ENCODE measurements at places on chromosomes 11 and 22. TPM values are rescaled to one million over a fixed set of nuclear protein-coding genes. Genes with fewer than 3 reads are reported as not detected.

GRCh38 chr11:70191495-70192140 is 11.5 kb upstream of the FADD start:
- peak; percentile 72 for DNase-seq

DNA sequence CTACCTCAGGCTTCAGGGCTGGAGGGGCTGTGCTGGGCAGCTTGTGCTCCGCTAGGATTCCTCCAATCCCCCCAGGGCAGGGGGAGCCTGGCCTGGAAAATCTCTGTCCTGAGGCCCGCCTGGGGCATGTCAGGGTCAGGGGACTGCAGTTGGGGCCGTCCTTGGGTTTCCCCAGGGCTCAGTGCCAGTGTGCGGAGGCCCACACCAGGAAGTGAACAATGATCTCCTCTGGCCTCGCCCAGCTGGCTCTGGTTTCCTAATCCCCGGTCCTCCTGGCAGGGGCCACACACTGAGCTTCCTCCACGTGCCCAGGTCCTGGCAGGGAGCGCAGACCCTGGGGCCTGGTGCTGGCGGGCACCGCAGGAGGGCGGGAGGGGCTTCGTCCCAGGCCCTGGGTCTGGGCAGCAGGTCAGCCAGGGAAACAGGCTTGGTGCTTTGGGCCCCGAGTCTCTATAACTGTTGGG is 1.4 kb upstream of the MUC2 start:
- peak; percentile 86 for DNase-seq

- DNase-seq = no peak
Measured at GRCh38 chr11:116935514-116935913, 98.1 kb upstream of the APOA1 start.

DNA sequence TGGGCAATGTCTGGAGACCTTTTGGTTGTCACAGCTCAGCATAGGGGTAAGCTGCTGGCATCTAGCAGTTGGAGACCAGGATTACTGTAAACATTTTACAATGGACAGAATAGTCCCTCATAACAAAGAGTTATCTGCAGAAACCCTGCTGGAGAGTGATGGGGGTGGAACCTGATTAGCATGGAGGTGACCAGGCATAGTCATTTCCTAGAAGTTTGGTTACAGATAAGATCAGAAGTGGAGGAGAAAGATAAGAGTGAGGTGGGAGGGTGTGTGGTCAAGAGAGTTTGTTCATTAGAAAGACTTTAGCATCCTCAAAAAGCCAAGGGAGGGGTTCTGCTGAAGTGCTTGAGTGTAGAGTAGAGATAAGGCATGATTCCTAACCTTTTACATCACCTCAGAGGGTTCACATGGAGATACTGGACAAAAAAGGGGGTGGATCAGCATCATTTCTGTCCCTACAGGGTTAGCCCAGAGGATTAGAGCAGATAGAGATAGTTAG is 38.8 kb downstream of the PRDM11 start:
- no peak for DNase-seq

Gene PTPN5
- not detected for total RNA-seq

DNA sequence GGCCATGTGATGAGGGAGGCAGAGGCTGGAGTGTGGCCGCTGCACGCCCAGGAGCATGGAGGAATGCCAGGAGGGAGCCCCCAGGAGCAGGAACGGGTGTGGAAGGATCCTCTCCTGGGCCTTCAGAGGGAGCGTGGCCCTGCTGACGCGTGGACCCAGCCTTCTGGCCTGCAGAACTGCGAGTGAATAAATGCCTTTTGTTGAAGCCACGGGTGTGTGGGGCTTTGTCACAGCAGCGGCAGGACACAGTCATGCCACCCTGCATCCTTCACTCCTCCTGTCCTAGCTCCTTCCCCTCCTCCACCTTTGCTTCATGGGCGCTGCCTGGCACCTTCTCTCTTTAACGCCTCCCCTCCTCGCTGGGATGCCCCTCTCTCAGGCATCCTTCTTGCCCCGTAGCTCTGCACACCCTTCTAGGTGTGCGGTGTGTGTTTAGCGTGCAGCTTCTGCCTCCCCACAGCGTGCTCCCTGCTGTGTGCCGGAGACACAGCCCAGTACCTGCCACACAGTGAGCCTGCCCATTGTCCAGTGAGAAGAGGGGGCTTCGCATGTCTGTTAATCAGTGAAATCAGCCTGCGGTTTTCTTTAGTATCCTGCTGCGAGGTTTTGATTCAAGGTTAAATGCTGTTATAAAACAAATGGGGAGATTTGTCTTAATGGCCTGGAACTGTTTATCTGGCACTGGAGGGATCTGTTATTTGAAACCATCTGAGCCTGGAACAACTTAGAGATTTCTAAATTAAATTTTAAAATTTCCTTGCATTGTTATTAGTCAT is 459.6 kb downstream of the TBC1D22A start:
- DNase-seq = no peak

DNA sequence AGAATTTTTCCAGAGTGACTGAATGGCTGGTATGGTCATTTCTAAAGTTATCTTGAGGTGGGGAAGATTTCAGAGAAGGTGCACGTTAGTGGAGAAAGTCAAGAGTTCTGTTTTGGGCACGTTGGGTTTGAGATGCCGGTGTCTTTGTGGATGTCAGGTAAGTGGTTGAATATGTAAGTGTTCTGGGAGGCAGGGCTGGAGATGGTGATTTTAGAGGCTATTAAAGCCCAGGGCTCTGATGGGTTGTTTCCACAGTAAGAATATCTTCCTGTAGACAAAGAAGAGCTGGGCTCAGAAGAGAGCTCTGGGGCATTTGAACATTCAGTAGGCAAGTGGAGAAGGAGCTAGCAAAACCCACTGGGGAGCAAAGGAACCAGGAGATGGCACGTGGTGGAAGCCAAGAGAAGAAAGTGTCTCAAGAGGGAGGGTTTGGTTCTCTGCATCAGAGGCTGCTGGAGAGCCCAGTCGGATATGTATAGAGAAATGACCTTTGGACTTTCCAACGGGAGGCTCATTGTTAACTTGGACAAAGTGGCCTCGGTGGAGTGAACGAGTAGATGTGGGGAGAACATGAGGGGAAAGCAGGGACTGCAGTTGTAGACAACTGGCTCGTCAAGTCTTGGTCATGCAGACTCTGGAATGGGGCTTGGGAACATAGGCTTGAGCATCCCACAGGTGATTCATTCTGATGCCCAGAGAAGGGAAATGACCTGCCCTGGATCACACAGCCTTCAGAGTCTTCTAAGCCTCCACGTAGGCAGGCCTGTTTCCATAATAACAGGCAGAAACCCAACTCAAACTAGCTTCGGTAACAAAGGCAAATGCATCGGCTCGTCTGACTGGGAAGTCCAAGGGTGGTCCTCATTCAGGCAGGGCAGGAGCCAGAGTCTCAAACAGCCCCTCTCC is 98.4 kb upstream of the PARVA start:
- no peak for DNase-seq

DNA sequence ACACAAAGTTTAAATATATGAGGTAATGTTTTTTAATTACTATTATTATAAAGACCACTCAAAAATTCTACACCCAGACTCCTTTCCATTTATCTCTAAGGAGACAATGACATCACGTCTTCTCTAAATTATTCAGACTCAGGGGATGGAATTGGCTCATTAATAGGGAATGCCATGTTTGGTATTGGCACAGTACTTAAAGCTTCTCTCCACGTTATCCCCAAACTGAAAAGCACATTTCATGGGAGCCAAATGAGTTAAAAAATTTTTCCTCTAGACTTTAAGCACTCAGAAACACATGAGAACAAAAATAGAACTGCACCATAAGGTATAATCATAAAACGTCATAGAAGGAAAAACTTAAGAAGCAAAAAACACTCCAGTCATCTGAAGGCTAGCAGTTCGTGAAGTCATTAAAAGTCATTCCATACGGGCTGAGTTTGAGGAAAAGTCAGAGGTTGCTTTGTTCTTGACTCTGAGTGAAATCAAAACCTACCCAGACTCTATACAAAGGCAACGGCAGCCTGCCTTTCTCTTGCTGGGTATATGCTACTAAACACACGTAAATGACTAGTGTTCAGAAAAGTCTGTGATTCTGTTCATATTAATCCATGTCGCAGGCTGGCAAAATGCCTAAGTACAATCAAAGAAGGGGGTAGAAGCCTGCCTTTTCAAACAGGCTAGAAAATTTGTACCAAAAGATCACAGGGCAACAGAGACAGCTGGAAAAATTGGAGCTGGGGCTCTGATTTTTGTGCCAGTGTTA is 8.7 kb upstream of the MPPED2 start:
- DNase-seq = no peak

Gene LYVE1
- total RNA-seq = 10.3 TPM

DNA sequence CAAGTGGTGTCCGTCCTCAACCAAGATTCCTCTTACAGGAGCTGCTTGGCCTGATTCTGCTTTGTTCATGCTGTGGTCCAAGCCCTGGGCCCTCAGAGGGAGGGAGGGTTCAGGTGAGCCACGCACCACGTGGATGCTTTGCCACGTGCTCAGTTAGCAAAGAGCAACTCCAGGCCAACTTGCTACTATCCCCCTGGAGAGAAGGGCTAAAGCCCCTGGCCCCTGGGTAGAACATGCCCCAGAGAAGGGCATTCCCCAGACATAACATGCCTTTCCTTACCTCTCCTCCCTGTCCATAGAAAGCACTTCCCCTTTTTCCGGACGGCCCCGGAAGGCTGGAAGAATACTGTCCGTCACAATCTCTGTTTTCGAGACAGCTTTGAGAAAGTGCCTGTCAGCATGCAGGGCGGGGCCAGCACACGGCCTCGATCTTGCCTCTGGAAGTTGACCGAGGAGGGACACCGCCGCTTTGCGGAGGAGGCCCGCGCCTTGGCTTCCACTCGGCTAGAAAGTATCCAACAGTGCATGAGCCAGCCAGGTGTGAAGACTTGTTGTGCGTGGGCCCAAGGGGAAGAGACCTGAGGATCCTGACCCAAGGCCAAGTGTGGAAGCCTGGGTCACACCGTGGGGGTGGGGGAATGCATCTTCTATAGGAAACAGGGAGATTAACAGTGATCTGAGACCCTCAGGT is 8.8 kb downstream of the FOXR1 start:
- peak; percentile 33 for DNase-seq

DNA sequence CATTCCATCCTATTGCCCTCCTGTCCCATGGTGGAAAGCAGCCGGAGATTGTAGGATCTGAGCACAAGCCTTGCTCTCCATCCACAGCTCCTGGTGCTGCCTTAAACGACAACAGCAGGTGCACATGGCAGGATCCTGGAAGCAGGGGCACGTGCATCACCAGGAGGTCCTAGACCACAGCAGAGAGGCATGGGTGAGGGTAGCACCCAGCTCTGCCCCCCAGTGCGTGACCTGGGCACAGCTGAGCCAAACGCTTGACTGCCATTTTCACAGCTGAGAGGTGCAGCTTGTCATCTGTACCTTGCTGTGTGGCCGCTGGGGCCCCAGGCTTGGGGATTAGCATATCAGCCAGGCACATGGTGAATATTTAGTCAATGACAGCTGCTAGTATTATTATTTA is 92.7 kb downstream of the NTM start:
- no peak for DNase-seq

- no peak for DNase-seq
Measured at GRCh38 chr22:39480557-39480956, 21.5 kb upstream of the MIEF1 start.

Gene WBP2NL
- 1.1 TPM for total RNA-seq

Gene ADAMTS8
- 12.2 TPM for total RNA-seq

DNA sequence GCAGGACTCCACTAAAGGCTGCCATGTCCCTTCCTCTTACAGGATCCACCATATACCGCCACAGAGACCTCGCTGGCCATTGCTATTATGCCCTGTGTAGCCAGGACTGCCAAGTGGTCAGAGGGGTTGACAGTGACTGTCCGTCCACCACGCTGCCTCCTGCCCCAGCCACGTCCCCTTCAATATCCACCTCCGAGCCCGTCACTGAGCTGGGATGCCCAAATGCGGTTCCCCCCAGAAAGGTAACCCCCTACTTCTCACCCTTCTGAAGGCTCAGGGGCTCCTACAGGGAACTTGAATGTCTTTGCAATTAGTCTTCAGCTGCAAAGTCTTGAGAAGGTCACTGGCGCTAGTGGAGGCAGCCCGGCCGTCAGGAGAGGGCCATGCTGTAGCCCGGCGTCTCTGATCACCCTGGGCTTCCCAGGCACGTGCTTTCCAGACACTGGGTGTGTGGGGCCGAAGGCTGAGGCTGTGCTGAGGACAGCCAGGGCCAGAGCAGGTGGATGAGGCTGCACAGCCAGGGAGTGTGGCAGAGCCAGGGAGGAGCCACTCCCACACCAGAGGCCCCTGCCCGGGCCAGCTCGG is 30.0 kb upstream of the MUC5B start:
- DNase-seq = no peak

Gene LDHAL6A
- total RNA-seq = not detected

Gene GSTT4
- not detected for total RNA-seq

Gene DDTL
- total RNA-seq = 4.7 TPM

Gene ARHGAP32
- total RNA-seq = 52.6 TPM

Gene ZNHIT2
- 17.3 TPM for total RNA-seq

Gene PPP1CA
- 280 TPM for total RNA-seq

DNA sequence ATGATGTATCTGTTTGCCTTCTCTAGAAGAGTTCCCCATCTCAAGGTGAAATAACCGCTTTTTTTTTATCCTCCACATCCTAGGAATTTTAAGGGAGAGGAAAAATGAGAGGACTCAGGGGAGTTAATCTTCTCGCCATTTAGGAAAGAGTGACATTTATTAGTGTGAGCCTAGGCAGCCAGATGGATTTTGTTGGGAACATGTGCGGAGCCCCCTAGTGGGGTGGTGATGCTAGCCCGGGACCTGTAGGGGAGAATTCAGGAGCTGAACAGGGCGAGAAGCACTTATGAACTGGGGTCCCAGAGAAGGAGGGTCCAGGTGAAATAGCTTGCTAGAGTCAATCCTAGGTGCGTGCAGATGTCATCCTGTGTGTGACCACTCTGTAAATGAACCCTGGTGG is 10.7 kb downstream of the IL17RA start:
- DNase-seq = no peak

Gene TUBA8
- 1.6 TPM for total RNA-seq

- DNase-seq = no peak
Measured at GRCh38 chr11:114163229-114163631, 103.7 kb downstream of the ZBTB16 start.

DNA sequence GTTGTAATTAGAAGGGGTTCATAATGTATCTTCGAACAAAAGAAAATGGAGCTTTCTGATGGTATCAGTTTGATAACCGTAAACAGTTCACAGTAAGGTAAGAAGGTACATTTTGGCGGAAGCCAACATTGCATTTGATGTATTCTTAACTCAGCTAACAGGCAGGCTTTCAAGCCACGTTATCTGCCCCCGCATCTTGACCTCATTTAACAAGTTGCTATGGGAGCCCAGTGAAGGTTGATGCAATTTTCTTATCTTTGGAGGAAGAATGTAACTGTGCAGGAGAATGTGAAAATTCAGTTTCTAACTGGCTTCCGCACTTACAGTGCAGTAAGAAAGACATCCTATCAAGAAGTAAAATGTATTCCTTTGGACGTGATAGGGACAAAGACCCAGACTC is 110.6 kb downstream of the ETS1 start:
- no peak for DNase-seq

GRCh38 chr11:59173080-59173963 is 1.4 kb downstream of the DTX4 start:
- DNase-seq = peak; percentile 67
